Upper lobe of right lung (tissue), 1 donor: ENCODE measurements at places on chromosomes 3 and 15. TPM values are rescaled to one million over a fixed set of nuclear protein-coding genes. Genes with fewer than 3 reads are reported as not detected.

ANKRD63 gene
- total RNA-seq = not detected

PCNP gene
- total RNA-seq = 141 TPM

SLC12A8 gene
- total RNA-seq = 11.8 TPM

SPINK8 gene
- not detected for total RNA-seq

GP5 gene
- total RNA-seq = 0.26 TPM

FBXW12 gene
- not detected for total RNA-seq

CHRD gene
- 5.3 TPM for total RNA-seq

CADM2 gene
- total RNA-seq = 0.55 TPM

LINGO1 gene
- total RNA-seq = 0.98 TPM

GPX1 gene
- total RNA-seq = 415 TPM

TEX55 gene
- not detected for total RNA-seq

SEC22C gene
- total RNA-seq = 48.6 TPM

SCN5A gene
- 0.58 TPM for total RNA-seq

VIPR1 gene
- total RNA-seq = 184 TPM

SERINC4 gene
- total RNA-seq = not detected

IQCF5 gene
- total RNA-seq = not detected

CPEB1 gene
- total RNA-seq = 2.5 TPM

GOLGA8Q gene
- total RNA-seq = 2.3 TPM

IGDCC3 gene
- total RNA-seq = not detected

PSTPIP1 gene
- total RNA-seq = 16.0 TPM

C2CD4A gene
- total RNA-seq = 0.14 TPM

ADAMTS17 gene
- 6.2 TPM for total RNA-seq

NEDD4 gene
- total RNA-seq = 18.4 TPM

HRG gene
- not detected for total RNA-seq

PIERCE2 gene
- 2.3 TPM for total RNA-seq

COLQ gene
- total RNA-seq = 1.1 TPM

C3orf80 gene
- total RNA-seq = 1.3 TPM

AZI2 gene
- total RNA-seq = 84.6 TPM

FOXL2NB gene
- total RNA-seq = not detected

ACAP2 gene
- 60.3 TPM for total RNA-seq

GREM1 gene
- total RNA-seq = 2.8 TPM

CCR1 gene
- total RNA-seq = 40.9 TPM

IMPG2 gene
- 0.29 TPM for total RNA-seq

MESP1 gene
- total RNA-seq = 4.9 TPM

ZNF385D gene
- total RNA-seq = 9.4 TPM

PHLDB2 gene
- 60.8 TPM for total RNA-seq

PEAK1 gene
- 139 TPM for total RNA-seq

ARHGEF26 gene
- 58.8 TPM for total RNA-seq

RBM5 gene
- total RNA-seq = 161 TPM

ZPLD1 gene
- not detected for total RNA-seq

EOMES gene
- total RNA-seq = 1.2 TPM

KBTBD13 gene
- total RNA-seq = not detected

OR5AC2 gene
- not detected for total RNA-seq

COL7A1 gene
- total RNA-seq = 3.7 TPM

LMCD1 gene
- 174 TPM for total RNA-seq

TXNRD3 gene
- total RNA-seq = 10.3 TPM

KLF15 gene
- 44.6 TPM for total RNA-seq

GHSR gene
- not detected for total RNA-seq

SLC38A3 gene
- total RNA-seq = not detected

MRAS gene
- 79.4 TPM for total RNA-seq

GUCA1C gene
- not detected for total RNA-seq

ACP3 gene
- 11.5 TPM for total RNA-seq

GPR149 gene
- not detected for total RNA-seq

ARGFX gene
- not detected for total RNA-seq
